Naive B cell (primary cell): ENCODE measurements at places on chromosomes 5 and 9. TPM values are rescaled to one million over a fixed set of nuclear protein-coding genes. Genes with fewer than 3 reads are reported as not detected.

DNA sequence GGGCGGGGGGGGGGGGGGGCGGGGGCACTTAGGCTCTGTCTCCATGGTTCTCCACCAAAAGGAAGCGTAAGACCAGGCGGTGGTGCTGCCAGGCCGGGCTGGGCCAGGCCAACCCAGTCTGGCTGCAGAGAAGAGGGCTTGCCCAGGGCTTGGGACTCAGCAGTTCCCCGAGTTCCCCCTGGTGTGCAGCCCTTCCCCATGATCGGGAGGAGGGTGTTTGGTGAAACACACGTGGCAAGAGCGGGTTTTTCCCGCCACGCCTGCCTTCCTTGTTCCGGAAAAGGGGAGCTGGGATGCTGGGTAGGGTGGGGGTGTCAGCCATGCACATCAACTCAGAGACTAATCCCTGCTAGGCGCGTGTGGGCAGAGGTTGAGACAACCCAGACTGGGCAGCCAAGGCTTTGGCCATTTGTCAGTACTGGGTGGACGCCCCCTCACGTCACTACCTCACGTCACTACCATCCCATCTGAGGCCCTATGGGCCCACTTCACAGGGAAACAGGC, 32.9 kb downstream of the PRRX2 start:
- DNase-seq, result no peak

GRCh38 chr9:26324786-26325443, 567.7 kb downstream of the CAAP1 start:
- DNase-seq, result no peak

DNA sequence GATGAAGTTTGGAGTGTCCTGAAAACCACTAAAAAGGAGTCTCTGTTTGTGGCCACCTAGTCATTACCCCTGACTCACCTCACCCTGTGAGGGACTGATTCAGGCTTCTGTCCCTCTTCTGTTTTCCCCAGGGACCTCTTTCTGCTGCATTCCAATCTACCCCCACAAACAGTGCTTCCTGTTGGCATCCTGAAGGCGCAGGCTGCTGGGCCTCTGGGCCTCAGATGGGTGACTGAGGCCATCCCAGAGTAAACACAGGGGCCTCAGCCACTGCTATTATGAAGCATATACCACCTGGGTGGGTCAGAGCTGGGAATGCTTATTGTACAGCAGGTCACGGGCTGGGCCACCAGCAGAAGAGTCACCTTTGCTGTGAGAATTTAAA, 20.0 kb downstream of the MORN5 start:
- DNase-seq, result no peak

DNA sequence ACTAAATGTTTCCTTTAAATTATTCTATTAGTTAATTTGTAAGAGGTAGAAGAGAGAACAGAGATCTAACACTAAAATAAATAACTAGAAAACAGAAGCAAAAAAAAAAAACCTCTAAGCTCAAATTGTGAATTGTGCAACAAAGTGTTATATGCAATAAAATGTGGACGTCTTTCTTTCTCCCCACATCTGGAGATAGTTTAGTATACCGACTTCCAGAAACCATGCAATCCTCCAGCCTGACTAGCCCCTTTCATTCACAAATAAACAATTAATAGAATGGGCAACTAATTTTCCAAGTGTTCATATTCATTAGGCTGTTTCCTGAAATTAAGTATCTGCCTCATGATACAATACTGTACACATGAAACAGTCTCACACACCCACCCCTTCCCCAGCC, 258.5 kb downstream of the BNC2 start:
- no peak for DNase-seq

DNA sequence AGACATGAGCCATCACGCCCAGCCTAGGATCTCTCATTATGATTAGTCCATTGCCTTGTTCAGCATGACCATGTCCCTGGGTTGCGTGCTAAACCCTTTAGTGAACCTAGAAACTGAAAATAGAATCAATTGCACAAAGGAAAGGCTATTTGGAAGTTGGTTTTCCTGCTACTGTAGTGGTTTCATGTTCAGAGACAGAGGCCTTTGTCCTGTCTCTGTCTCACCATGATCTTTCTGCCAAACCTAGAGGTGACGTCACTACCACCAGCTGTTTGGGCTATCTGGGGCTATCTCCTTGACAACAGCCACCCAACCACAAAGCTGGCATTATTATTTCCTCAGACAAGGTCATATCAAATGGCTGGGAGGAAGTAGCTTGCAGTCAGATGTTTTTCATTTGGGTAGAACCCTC, 4.0 kb upstream of the CDK5RAP2 start:
- peak; percentile 78 for DNase-seq

- DNase-seq, result no peak
Observed at GRCh38 chr9:15746905-15747304, 194.1 kb downstream of the CCDC171 start.

Gene PHF24
- polyA plus RNA-seq, result not detected

DNA sequence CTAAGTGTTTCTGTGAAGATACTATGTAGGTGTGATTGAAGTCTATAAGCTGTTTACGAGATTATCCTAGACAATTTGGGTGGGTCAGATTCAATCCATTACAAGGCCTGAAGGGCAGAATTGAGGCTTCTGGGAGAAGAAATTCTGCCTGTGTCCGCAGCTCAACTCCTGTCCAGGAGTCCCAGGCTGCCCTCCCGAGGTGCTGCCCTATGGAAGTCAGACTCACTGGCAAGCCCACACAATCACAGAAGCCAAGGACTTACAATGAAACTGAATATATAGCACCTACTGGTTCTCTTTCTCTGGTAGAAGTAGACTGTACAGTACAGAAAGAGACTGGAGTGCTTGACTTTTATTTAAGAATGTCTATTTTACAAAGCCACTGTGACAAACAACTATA, 74.5 kb downstream of the EPB41L4A start:
- DNase-seq, result no peak

DNA sequence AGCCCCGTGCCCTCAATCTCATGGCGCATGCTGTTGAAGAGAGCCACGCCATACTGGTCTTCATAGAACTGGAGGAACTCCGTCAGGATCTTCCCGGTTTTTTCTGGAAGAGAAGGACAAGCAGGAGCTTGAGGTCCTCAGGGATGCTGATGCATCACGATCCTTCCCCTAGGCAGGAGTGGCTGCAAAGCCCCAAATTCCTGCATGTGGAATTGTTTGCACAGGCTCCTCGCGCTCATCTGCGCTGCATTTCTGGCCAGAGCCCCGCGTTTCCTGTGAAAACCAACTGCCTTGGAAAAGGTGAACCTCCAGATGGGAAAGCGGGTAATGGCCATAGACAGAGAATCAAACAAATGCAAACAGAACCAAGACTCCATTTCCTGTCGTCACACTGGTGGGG, 80.4 kb downstream of the LRSAM1 start:
- DNase-seq, result no peak

GRCh38 chr9:7963026-7963425, 163.4 kb upstream of the DMAC1 start:
- DNase-seq, result no peak

Gene GMCL2
- not detected for polyA plus RNA-seq

DNA sequence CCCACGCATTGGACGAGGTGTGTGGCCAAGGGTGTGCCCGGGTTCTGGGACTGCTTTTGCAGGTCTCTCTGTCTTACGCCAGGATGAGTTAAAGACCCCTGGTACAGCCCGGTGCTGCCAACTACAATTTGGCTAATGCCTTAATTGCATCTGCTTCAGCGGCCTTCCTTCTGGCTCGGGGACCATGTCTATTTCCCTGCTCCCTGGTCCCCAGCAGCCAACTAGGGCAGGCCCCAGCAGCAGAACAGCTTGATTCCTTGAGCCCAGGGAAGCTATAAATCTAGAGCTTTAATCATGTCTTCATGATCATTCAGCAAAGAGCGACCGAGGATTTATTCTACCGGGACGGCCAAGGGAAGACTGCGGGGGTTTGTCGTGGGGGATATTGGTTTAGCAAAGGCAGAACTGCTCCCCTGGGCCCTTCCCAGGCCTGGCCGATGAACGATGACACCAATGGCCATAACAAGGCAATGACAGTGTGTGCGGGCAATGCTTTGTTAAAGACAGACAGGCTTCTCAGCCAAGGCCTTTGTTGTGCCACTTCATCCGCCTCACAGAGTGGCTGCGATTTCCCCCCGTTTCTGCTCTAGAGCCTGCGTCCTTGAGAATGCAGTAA, 51.4 kb downstream of the CFAP77 start:
- DNase-seq, result no peak
